ENCODE measurements at places on chromosomes 13 and 19.

- DNase-seq: no peak
These were observed 9.6 kb upstream of the RSPH6A start for GRCh38 chr19:45824531-45825262.

- DNase-seq: peak; percentile 69
These were observed 4.9 kb downstream of the ZAR1L start for GRCh38 chr13:32310134-32310706.

- no peak for DNase-seq
These were observed 42.2 kb downstream of the FPR3 start for GRCh38 chr19:51837145-51837544.

DNA sequence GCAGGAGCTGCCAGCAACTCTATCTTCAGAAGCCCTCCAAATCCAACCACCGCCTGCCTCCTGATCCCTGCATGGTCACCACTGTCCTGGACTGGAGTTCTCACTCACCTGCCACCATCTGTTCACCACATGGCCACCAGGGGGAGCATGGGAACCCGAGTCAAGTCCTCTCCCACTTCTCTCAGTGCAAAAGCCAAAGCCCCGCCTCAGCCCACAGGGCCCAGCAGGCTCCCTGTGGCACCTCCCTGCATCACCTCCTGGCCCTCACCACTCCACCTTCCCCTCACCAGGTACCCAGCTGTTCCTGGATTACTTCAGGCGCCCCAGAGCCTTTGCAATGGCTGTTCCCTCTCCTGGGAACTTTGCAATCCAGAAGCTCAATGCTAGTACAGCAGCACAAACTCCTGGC lies 5.3 kb downstream of the DHPS start:
- peak; percentile 76 for DNase-seq

- no peak for DNase-seq
These were observed 5.3 kb upstream of the SLC5A5 start for GRCh38 chr19:17866312-17866963.

DNA sequence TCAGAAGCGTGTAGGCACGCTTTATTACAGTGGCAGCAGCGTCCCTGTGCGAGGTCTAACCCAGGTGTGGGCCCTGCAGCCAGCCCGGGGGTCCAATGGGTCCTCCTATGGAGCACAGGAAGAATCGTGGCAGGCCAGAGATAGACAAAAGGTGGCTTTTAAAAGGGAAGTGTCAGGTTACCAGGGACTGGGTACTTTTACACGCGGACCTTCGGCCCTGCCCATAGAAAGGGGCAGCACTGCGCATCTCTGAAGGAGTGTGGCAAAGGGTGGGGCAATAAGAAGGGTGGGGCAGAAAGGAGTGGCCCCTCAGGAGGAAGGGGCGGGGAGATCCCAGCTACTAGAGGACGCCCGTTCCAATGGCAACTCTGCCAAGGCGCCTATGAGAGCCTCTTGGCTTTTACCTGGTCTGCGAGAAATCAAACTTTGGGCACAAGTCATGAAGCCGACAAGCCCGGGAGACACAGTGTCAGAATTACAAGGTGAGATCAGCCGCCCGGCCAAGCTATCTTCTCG lies 1419.8 kb downstream of the UQCRFS1 start:
- DNase-seq: peak; percentile 96

GRCh38 chr19:43667126-43667875 lies 2.7 kb downstream of the PLAUR start:
- no peak for DNase-seq

GRCh38 chr13:63706751-63707150 lies 2291.1 kb upstream of the PCDH20 start:
- DNase-seq: no peak

- no peak for DNase-seq
These were observed 819 bp downstream of the EID2B start for GRCh38 chr19:39531834-39532232.

GRCh38 chr19:48896191-48896720 lies 2.3 kb downstream of the TULP2 start:
- DNase-seq: no peak

DNA sequence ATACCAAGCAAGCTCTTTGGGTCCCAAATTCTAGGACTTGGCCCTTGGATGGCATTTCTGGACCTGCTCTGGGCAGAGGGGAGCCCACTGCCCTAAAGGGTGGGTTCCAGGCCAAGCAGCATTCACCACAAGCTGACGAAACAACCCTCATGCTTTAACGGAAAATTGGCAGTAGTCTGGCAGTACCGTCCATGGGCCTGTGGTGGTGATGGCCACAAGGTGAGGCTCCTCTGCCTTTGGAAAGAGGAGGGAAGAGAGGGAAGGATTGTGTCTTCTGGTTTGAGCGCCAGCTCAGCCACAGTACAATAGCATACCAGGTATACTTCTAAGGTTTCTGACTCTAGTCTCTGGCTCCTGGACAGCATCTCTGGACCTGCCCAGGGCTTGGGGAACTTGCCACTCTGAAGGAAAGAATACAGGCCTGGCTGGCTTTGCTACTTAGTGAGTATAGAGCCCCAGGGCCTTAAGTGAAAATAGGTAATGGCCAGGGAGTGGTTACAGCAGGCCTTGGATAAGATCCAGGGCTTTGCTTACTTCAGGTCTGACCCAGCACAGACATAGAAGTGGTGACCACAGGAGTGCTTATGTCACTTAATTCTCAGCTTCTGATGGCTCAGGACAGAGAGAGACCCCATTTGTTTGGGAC lies 595.5 kb downstream of the LMO7 start:
- no peak for DNase-seq

Data from MV-4-11 (cell line).